ENCODE measurements at places on chromosomes 3 and 15.

- no peak for DNase-seq
Measured at GRCh38 chr3:153680526-153680925, 440.7 kb upstream of the ARHGEF26 start.

DNA sequence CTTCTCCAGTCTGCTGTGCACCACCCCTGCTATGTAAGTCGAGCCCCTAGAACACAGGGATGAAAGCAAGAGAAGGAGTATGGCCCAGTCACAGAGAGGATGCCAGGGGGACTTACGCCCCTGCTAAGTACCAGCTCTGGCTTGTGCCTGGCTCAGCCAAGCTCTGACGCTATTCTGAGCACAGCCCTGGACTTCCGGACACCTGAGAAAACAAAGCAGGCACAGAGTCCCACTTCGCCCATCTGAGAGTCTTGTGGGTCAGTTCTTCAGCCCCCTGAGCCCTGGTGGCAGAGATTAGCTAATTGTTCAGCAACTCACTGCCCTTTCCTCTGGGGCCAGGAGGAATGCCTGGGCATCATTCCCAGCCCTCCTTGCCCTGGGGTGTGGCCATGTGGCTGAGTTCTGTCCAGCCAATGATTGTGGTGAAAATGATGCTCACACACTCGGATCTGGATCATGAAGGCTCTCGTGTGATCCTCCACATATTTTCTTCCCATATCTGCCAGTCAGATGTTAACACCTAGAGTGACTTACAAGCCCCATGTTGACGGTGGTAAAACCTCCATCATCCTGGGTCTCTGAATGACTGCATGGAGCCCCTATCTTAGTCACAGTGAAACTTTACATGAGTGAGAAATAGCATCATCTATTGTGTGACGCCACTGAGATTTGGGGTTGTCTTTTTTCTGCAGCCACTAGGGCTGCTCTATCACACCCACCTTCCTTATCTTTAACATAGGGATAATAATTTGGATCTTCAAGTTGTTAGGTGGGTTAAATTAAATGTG, 105.7 kb downstream of the TPRA1 start:
- no peak for DNase-seq

DNA sequence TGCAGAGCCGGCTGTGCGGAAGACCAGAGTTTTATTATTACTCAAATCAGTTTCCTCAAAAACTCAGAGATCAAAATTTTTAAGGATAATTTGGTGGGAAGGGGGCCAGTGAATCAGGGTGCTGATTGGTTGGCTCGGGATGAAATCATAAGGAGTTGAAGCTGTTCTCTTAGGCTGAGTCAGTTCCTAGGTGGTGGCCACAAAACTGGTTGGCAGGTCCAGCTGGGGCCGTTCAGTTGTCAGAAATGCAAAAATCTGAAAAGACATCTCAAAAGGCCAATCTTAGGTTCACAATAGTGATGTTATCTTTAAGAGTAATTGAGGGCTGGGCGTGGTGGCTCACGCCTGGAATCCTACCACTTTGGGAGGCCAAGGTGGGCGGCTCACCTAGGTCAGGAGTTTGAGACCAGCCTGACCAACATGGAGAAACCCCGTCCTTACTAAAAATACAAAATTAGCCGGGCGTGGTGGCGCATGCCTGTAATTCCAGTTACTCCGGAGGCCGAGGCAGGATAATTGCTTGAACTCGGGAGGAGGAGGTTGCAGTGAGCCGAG, 2.3 kb upstream of the ZNF589 start:
- DNase-seq, result no peak

DNA sequence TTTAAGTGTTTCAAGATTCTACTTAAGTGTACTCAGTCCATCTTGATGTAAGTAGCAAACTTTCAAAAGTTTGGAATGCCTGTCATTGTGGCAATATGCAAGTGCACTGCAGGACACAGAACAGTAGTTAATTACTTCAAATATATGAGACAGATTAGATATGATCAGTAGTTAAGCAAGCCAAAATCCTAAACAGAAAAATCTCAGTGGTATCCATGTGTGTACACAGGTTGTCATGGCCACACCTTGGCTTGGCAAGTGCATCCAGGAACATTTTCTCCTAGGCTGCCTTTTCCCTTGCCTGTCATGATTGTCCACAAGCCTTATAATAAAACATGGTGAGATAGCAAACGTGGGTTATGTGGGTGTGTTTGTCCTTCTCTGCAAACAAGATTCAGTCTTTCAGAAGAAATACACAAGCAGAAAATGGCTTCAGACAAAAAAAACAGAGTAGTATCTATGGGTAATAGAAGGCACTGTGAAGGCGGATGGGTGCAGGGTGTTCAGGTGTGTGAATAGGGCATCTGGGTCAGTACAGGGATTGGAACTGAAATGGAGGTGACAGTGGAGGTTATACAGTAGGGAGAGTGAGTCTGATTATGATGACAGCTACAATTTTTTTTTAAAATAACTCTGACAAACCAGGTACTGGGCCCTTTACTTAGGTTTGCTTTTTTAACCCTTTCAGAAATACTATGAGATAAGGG, 229.0 kb upstream of the LRIG1 start:
- DNase-seq, result no peak

GRCh38 chr3:128617270-128617556, 33.4 kb downstream of the RPN1 start:
- DNase-seq, result no peak

Data from hematopoietic multipotent progenitor cell (in vitro differentiated cells).